ENCODE measurements at places on chromosomes 4 and X. TPM values are rescaled to one million over a fixed set of nuclear protein-coding genes. Genes with fewer than 3 reads are reported as not detected.

Gene TBC1D9
- total RNA-seq: 25.4 TPM

GRCh38 chr4:177301126-177301639 lies 8.5 kb upstream of the NEIL3 start:
- DNase-seq: no peak

DNA sequence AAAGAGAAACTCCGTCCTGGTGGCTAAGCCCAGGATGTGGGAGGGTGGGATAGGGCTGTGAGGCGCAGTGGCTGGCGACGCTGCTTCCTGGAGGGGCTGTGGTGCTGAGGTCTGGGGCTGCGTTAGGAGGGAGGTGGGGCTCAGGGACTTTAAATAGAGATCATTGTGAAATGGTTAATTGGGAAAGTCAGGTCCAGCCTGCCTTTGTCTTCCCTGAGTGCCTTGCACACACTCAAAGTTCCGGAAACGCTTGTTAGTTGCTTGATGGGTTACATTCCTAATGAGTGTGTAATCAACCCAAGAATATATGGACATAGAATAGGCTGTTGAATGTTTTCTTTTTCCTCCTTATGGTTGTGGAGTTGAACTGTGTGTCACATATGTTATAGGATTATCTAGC lies 55.7 kb upstream of the CLDN34 start:
- DNase-seq: peak; percentile 78

GRCh38 chr4:13599159-13599558 lies 28.4 kb downstream of the BOD1L1 start:
- DNase-seq: no peak

- no peak for DNase-seq
Observed at GRCh38 chr4:182743815-182744214, 173.4 kb downstream of the DCTD start.

Data from fibroblast of lung (primary cell).